Renal pelvis (tissue), 12 donors: ENCODE measurements at places on chromosomes 4 and X. TPM values are rescaled to one million over a fixed set of nuclear protein-coding genes. Genes with fewer than 3 reads are reported as not detected.

GRCh38 chrX:23883737-23884354, 23.9 kb downstream of the APOO start:
- no peak for DNase-seq

GRCh38 chr4:113499696-113500095, 261.8 kb downstream of the CAMK2D start:
- DNase-seq, result no peak

DNA sequence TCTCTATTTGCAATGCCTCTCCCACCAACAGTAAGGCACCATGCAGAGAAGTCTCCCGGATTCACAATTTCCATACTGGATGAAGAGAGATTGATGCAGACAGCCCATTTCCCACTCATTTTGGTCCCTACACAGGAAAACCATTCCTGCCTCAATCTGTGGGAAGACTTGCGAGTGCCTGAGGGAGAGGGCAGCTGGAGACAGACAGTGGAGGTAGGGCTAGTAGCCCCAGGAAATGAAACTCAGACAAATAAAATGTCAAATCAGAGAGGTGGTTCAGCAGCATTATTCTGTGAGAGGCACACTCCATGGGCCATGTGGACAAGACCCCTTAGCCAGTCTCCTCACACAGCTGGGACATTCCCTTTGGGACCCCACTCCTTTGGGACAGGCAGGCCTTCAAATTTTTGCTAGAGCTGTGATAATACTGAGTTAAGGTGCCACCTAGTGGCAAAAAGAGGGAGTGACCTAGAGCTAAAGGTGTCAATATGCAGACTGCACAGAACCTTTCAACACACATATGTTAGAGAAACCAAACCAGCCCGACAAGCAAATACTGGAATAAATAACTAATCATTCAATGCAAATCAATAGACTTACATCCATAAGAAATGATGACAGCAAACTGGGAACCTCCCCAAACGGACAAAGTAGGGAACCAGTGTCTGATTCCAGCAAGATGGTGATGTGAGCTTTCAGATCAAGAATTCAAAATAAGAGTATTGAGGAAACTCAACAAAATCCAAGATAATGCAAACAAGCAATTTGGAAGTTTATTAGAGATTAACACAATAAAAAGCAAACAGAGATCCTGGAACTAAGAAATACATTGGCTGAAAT, 1865.3 kb upstream of the AGA start:
- DNase-seq, result peak; percentile 15

The GAGE2A gene
- polyA plus RNA-seq, result not detected

- no peak for DNase-seq
These were observed 36.0 kb downstream of the MAML3 start for GRCh38 chr4:140117947-140118346.

DNA sequence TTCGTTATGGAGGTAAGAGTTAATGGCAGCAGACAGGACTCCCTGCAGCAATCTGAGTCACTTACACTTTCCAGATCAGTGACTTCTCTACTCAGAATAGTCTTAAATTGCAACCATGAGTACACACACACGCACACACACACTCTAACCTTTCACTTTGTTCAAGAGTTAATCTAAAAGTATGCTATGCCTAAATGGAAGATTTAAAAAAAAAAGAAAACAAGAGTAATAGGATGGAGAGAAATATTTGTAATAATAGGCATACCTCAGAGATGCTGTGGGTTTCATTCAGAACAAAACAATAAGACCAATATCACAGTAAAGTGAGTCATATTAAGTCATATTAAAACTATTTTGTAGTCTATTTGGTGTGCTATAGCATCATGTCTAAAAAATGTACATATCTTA, 969.1 kb upstream of the PCDH10 start:
- no peak for DNase-seq

DNA sequence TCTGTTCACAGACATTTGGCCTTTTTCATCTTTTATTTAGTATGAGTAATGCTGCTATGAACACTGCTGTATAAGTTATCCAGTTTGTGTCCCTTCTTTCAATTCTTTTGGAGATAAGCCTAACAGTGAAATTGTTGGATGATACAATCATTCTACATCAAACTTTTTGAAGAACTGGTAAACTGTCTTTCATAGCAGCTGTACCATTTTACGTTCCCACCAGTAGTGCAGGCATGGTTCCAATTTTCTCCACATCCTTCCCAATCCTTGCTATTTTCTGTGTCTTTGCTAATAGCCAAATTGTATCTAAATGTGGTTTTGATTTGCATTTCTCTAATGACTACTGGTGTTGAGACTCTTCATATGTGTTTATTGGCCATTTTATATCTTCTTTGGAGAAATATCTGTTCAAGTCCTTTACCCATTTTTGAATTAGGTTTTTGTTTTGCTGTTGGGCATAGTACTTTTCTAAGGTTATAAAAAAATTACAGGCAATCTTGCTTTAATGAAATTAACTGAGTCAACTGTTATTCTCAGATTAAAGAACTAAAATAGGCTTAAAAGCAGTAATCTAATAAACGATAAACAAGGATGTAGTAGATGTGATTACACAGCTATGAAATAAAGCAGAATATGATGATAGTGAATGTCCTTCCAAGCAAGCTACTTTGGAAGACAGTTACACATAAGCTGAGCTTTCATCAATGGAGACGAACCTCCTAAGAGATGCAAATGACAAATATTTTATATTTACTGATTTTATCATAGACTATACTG, 57.2 kb downstream of the FBXW7 start:
- DNase-seq, result no peak

DNA sequence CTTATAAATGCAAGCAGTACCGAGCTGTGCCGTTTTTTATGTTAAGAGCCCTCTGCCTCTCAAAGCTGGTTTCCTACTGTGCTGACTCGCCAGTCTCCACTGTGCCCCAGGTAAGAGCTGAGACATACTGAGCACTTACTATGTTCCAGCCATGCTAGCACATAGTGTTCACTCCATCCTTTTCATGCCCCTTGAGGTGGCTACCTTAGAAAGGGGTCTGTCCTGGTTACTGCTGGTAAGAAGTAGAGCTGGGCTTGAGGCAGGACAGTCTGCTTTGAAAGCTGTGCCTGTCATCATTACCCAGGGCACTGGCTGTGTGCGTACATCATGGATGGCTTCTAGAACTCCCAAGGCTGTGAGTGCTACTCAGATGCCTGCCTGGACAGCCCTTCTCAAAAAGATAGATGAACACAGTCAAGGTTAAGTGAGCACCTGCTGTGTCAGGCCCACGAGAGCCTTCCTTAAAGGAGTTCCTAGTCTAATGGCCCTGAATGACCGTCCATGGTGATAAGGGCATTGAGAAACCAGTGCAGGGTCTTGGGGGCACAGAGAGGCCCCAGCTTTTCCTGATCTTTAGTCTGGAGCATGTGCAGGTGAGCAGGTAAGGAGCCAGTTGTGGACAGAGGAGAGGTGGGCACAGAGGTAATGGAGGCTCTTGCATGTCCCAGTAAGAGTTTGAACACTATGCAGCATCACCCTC, 1.6 kb downstream of the STK32B start:
- DNase-seq, result no peak

- no peak for DNase-seq
These were observed 57.7 kb downstream of the NEIL3 start for GRCh38 chr4:177367336-177367735.

The DKC1 gene
- 60.3 TPM for polyA plus RNA-seq

DNA sequence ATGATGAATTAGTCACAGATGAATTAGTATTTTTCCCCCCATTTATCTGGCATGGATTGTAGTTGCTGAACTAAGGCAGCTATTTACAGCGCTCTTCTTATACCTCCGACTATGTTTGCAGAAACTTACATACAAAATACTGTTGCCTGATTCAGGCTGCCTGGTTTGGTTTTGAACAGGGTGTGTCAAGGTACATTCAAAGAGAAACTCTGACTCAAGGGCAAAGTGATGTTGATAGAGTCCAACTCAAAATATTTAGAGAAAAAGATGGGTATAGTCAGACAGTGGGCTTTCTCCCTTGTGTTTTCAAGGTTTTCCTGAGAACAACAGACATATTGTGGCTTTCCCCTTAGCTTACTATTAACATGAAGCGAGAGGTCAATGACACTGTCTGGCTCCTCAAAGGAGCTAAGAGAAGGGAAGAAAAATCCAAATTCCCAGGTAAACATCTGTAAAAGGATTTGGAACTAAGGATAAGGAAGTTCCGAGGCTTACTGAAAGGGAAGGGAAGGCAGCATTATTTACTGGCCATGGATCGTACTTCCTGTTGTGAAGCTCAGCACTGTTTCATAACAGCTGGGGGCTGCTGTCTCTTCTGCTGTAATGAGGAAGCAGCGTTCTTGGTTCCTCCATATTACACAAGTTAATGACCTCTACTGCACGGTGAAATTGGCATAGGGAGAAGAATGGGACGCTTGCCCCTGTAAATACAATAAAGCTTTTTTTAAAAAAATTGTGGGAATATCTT, 30.9 kb downstream of the FAM9C start:
- no peak for DNase-seq
